ENCODE measurements at places on chromosomes 4 and X.

DNA sequence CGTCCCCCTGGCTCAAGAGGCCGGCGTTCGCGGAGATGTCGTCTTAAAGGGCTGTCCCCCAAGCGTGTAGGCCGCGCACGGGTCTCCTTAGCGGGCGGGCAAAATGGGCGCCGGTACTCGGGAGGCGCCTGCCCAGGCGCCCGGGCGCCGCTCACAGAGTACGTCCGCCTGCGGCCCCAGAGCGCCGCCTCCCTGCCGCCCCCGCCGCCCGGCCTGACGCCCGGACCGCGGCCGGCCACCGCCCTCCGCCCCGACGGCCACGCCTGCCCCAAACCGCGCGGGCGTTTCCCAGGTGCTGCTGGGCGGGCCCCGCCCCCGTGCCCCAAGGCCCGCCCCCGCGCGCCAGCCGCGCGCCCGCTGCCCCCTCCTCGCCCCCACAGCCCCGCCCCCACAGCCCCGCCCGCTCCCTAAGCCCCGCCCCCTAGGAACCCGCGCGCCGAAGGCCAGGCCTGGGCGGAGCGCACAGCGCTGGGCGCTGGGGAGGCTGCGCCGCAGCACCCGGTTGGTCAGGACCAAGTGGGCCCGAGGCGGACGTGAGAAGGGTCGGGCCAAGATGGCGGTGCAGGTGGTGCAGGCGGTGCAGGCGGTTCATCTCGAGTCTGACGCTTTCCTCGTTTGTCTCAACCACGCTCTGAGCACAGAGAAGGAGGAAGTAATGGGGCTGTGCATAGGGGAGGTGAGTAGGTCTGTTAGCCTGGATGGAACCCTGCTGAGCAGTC, at the start of the genes BRCC3, CMC4 and MTCP1:
TSS of gene BRCC3 (plus strand) at position 534 of the 719 bp plus-strand sequence. CDS start at position 554, 20 bp downstream.
TSS of gene CMC4 (minus strand) at position 162 of the 719 bp plus-strand sequence. CDS start 7,113 bp downstream, outside the sequence.
TSS of gene MTCP1 (minus strand) at position 162 of the 719 bp plus-strand sequence. CDS start 5,126 bp downstream, outside the sequence.
- peak; percentile 87 for DNase-seq

GRCh38 chr4:53151489-53151788, 214.4 kb downstream of the SCFD2 start:
- no peak for DNase-seq

- DNase-seq: no peak
These were observed 359.1 kb upstream of the PABPC4L start for GRCh38 chr4:134560728-134561127.

DNA sequence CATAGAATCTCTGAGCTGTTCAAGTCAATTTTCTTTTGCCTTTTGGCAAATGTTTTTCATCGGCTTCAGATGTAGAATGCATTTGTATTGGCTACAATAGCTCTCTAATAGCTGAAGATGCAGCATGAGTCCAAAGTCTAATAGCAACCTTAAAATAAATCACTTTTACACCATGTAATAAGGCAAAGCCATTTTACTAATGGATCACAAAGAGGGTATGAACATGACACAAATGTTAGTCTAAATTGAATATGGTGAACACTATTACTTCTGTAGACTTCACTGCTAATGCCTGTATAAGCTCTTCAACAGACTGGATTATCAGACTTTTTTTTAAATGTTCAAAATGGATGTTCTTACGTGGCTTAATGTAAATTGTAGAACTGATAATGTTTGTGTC, 645.3 kb downstream of the TLL1 start:
- no peak for DNase-seq

GRCh38 chr4:18999595-18999994, 978.0 kb upstream of the LCORL start:
- DNase-seq: no peak

GRCh38 chr4:180990931-180991330, 1252.3 kb upstream of the TENM3 start:
- DNase-seq: no peak

GRCh38 chr4:69490271-69490670, 5.4 kb downstream of the UGT2B4 start:
- DNase-seq: peak; percentile 74

DNA sequence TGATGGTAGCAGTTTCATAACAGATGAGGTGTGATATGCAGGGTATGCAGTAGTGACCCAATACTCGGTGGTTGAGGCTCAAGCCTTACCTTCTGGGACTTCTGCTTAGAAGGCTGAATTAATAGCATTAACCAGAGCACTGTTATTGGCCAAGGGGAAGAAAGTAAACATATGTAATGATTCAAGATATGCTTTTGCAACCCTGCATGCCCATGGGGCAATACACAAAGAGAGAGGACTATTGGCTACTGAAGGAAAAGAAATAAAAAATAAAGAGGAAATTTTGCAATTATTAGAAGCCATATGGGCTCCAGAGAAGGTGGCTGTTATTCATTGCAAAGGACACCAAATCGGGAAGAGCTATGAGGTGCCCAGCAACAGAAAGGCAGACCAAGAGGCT, 8.7 kb downstream of the GAGE10 start:
- no peak for DNase-seq

GRCh38 chr4:155946486-155946885, 7.2 kb downstream of the CTSO start:
- DNase-seq: no peak

DNA sequence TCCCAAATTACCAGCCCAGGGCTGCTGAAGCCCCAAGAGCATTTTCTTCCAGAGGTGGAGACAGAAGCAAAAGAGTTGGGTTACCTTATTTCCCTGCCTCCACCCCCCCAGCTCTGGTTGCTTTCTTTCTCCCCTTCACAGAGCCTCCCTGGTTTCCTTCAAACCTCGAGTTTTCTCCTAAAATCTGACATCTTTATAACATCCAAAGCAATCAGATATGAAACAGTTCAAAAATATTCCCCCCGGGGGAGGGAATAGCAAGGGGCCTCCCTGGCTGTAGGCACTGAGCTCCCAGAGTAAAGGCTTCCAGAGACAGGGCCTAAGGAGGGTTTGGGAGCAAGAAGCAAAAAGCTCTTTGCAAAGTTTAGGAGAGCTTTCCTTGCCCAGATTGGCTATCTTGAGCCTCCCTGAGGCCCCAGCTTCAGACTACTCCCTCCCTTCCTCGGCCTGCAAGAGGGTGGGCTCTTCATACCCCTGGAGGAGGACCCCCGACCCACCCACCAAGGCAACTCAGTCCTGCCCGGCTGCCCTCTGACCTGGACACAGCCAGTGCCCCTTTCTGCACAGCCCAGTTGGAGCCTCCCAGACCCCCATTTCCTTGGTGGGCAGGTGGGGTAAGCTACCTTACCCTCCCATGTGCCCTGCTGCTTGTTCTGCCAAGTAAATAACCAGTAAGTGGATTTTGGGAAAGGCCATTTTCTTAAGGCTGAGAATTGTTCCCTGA, 7.6 kb downstream of the MAMLD1 start:
- no peak for DNase-seq
